ENCODE measurements at places on chromosomes 5 and 9. TPM values are rescaled to one million over a fixed set of nuclear protein-coding genes. Genes with fewer than 3 reads are reported as not detected.

- DNase-seq: no peak
Measured at GRCh38 chr5:113242481-113243348, 192.1 kb downstream of the TSSK1B start.

Gene SOWAHA
- 5.3 TPM for polyA plus RNA-seq

GRCh38 chr5:1882337-1883119 lies at the start of gene IRX4:
TSS of gene IRX4 (minus strand) at chr5:1882925. CDS start at chr5:1882647, 278 bp downstream.
- DNase-seq: no peak

- no peak for DNase-seq
Measured at GRCh38 chr9:81604306-81605169, 84.8 kb downstream of the TLE1 start.

Gene PCDHB4
- 1.2 TPM for polyA plus RNA-seq

Gene PCDHGB5
- 8.6 TPM for polyA plus RNA-seq

GRCh38 chr5:9124838-9125237 lies 421.0 kb downstream of the SEMA5A start:
- no peak for DNase-seq

DNA sequence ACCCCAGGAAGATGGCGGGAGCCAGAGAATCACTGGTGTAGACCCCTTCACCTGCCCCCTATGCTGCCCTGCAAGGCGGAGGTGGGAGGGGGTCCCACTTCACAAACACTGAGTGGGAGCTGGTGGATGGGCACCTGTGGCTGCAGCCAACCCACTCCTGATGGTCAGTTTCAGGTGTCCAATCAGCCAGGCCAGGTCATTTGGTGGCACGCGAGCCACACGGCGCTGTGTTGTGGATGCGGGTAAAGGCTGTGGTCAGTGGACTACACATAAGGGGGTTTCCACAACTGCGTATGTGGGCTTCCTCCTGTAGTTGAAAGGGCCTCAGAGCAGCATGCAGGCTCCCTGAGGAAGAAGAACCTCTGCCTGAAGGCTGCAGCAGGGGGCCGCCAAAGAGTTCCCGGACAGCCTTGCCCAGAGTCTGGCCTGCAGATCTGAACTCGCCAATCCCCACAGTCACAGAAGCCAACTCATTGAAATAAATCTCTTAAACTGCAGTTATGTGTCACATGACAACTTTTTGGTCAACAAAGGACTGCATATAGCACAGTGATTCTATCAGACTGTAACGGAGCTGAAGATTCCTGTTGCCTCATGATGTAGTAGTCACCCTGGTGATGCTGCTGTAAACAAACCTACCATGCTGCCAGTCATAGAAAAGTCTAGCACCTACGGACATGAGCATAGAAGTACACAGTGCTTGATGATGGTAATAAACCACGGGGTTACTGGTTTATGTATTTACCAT lies 284.7 kb upstream of the IRX2 start:
- DNase-seq: no peak

- no peak for DNase-seq
Measured at GRCh38 chr5:57246426-57246825, 72.6 kb downstream of the GPBP1 start.

Gene PCDHA11
- 0.17 TPM for polyA plus RNA-seq

Gene ARHGEF37
- 4.3 TPM for polyA plus RNA-seq

- DNase-seq: no peak
Measured at GRCh38 chr5:159033351-159033657, 66.4 kb downstream of the EBF1 start.

DNA sequence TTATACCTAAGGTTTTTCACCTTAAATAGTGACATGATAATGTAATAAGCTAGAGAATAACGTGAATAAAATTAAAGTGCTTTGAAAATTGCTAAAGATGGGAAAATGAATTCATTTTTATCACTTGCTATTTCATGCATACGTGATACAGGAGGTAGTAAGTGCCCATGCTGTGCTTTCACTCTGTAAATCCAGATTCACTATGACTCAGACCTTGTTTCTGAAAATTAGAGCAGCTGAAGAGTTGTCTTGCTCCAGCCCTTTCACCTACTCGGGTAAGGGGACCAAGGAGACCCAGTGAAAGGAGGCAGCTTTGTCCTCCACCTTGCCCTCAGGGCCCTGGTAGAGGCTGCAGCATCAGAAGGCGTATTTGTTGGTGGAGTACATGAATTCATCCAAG lies 87.9 kb downstream of the ANKH start:
- DNase-seq: no peak

Gene LIX1
- 5.0 TPM for polyA plus RNA-seq

DNA sequence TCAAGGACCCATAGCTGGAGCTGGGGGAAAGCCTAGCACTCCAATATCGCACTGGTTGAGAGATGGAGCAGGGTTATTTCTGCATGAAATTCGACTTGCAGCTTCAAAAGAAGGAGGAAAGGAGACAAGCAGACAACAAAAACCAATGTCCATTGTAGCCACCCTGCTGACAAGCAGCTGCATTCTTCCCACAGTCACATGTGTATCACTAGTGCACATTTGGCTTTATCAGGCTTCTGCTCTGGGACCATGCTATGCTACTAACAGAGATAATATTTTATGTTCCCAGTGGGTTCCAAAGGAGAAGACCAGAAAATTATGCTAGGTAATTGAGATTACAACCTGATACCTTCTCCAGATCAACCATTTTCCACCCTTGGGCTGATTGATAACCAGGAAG lies 59.7 kb downstream of the MFAP3 start:
- no peak for DNase-seq

DNA sequence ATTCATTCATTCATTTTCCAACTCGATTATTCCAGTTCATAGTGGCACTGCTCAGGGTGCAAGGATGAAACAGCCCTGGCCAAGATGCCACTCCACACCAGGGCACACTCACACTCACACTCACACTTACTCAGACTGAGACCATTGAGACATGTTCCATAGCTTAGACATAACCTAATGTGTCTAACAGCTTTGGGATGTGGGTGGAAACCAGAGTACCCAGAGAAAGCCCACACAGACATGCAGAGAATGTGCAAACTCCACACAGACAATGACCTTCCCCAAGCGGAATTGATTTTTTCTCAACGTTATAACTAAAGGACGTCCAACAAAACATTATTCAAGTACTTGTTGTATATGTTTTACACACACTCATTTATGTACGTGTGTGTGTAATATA lies 1363.5 kb downstream of the EFNA5 start:
- DNase-seq: no peak

Gene SH3RF2
- 5.9 TPM for polyA plus RNA-seq

- DNase-seq: no peak
Measured at GRCh38 chr9:106797299-106797698, 65.7 kb upstream of the ZNF462 start.

DNA sequence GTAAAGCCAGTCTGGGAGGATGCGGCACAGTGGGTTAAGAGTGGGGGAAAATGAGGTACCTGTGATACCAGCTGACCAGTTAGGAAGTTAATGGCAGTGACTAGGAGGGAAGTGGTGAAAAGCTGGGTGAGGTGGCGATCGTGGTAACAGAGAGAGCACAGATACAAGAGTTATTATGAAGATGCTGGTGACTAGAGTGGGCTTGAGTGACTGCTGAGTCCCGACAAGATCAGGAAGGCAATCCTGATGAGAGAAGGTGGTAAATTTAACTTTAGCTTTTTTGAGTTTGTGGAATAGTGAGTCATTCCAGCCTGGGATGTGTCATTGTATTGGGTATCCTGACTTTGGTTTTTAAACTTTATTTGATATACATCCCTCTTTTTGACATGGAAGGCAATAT lies 38.8 kb downstream of the CMYA5 start:
- DNase-seq: no peak

- no peak for DNase-seq
Measured at GRCh38 chr5:80122579-80122978, 87.4 kb downstream of the THBS4 start.

DNA sequence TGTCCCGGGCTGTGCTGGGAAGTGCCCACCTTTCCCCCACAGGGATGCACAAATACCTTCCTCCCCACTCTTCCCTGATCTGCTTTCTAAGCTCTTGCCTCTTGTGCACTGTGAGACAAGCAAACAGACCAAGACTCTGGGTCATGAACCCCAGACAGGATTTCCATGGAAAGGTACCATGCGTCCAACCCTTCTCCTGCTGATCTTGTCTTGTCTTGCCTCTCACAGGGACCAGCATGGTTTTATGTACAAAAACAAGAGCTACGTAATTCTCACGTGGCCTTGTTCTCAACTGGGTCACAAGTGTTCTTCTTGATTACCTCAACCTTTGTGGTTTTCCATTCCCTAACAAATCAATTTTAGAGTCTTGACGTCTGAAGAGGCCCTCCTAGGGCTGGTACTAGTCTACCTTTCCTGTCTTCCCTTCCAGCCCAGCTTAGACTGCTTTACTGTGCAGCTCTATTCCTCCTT lies 176.5 kb upstream of the MAP3K1 start:
- no peak for DNase-seq

Gene RNF20
- 71.9 TPM for polyA plus RNA-seq

Gene CARTPT
- polyA plus RNA-seq: not detected

DNA sequence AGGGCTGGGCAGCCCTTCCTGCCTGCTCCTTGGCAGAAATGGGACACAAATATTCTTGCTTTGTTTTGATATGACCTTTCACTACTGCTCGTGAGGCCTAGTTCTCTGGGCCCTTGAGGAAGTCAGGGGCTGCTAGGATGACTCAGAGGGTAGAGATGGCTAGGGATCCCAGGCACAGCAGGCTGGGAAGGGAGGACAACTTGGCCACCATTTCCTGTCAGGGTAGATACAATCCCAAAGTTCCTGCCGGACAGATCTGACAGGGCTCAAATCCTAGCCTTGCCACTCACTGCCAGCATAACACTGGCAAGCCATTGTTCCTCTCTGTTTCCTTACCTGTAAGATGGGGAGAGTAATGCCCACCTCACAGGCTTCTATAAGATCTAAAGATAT lies 31.7 kb upstream of the MEIKIN start:
- no peak for DNase-seq

- no peak for DNase-seq
Measured at GRCh38 chr5:115413651-115414050, 117.2 kb upstream of the CCDC112 start.

Gene CDKN2B
- polyA plus RNA-seq: 0.33 TPM

GRCh38 chr9:130205912-130206311 lies 33.7 kb downstream of the NCS1 start:
- no peak for DNase-seq

DNA sequence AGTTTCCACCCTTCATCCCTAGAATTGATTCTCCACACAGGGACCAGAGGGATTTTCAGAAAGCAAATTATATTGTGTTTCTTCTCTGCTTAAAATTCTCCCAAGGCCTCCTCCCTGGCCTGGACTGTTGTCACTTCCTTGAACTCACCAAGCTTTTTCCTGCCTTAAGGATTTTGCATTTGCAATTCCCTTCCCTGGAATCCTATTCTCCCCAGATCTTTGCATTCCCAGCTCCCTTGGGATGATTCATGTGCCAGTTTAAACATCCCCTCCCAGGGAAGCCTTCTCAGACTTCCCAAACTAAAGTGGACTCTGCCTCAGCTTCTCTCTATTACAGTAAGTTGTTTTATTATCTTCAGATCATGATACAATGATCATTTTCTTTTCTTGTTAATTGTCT lies 35.2 kb upstream of the PDE8B start:
- DNase-seq: no peak

Gene SPINK4
- not detected for polyA plus RNA-seq

Gene OLFM1
- 2.5 TPM for polyA plus RNA-seq

Gene CDC25C
- 8.8 TPM for polyA plus RNA-seq

DNA sequence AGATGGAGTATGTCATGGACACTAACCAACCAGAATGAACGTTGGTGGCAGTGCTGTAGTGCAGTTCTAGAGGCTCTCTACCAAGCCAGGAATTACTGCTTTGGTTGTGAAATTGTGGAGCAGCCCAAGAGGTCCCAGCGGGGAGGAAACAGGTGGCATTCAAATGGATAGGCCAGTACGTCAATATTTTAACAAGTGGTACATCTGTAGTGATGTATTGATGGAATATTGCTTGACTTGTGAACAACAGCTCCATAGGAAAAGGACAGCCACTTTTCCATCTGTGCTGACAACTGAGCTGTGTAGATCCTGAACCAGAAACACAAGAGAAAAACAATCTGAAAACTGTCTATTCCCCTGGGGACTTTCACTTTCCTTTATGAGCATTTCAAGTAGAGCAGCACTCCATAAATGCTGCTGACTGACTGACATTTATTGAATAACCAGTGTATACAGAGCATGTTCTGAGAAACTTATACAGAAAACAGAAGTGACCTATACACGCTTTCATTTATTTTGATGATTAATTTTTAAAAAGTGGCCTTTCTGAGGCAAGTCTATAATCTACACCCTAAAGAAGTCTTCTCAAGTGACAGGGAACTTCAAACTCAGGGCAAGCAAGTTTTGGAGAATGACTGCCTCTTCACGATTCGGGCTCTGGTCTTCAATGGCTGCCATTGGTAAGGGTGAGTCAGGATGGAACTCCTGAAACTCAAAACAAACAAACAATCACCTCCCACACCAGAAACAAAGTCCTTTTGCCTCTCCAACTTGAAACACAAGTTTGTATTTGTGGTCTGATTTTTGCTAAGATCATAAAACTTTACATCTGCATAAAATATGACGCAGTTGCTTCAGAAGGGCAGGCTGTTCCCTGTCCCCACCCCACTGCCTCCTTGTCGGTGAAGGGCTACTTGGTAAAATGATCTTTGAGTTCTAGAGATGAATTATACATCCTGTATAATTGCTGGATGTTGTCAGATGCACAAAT lies 362.4 kb downstream of the NDUFS4 start:
- no peak for DNase-seq

DNA sequence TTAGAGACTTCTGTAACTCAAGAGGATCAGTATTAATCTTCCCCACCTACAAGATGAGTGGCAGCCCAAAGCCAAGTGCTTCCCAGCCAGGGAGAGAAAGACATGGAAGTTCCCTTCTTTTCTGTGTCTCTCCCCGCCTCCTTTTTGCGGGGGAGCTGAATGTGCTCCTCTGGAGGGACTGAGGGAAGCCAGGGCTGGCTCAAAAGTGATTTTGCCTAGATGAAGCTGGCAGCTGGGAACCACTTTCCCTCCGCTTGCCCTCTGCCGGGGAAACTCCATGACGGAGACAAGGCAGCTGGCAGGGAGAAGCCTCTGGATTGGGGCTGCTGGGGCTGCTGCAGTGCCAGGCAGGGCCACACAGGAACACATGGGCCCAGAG lies 24.4 kb downstream of the EGR1 start:
- no peak for DNase-seq

DNA sequence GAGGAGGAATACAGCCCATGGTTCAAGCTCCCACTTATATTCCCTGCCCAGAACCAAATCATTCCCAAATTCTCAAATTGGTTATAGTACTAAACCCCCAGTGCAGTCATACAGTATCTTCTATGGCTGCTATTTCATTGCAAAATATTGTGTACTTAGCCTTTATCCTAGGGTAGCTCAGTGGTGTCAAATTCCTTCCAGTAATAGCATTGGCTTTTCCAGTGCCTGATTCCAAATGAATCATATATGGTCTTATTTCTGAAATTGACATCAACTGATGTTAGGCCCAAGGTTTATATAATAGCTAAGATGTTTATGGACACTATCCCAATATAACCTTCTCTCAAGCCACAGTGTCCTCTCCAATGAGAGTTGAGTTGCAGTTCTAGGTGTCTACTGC lies 256.7 kb downstream of the NDUFS4 start:
- no peak for DNase-seq

Gene TUSC1
- 16.6 TPM for polyA plus RNA-seq

- DNase-seq: no peak
Measured at GRCh38 chr5:18954239-18954638, 1033.8 kb downstream of the CDH18 start.

- DNase-seq: no peak
Measured at GRCh38 chr9:82882138-82882537, 180.8 kb downstream of the RASEF start.

GRCh38 chr9:88816141-88816540 lies 175.1 kb upstream of the S1PR3 start:
- DNase-seq: no peak
